ENCODE measurements at places on chromosomes 12 and 14. TPM values are rescaled to one million over a fixed set of nuclear protein-coding genes. Genes with fewer than 3 reads are reported as not detected.

The STXBP6 gene
- 42.9 TPM for total RNA-seq

The DCN gene
- 3,503 TPM for total RNA-seq

The NPFF gene
- total RNA-seq, result not detected

The NINJ2 gene
- total RNA-seq, result 1.7 TPM

The RHEBL1 gene
- total RNA-seq, result not detected

The IRAK3 gene
- total RNA-seq, result 40.3 TPM

The LRRC9 gene
- total RNA-seq, result 0.21 TPM

The CMA1 gene
- total RNA-seq, result 3.2 TPM

The PRH2 gene
- not detected for total RNA-seq

The ERH gene
- 131 TPM for total RNA-seq

The RNFT2 gene
- total RNA-seq, result 1.1 TPM

The SRRM4 gene
- total RNA-seq, result 0.42 TPM

The MIP gene
- total RNA-seq, result not detected

The ZFP36L1 gene
- 82.2 TPM for total RNA-seq

The SPX gene
- total RNA-seq, result 0.95 TPM

The CLEC2D gene
- total RNA-seq, result 31.2 TPM

The CELA1 gene
- not detected for total RNA-seq

The P3H3 gene
- 40.1 TPM for total RNA-seq

The OTX2 gene
- total RNA-seq, result not detected

The DCTN2 gene
- 70.8 TPM for total RNA-seq

All from urinary bladder (tissue), 4 donors.